ENCODE measurements at places on chromosomes 16 and 17.
A peak's percentile ranks its signal among the peaks of the same experiment; 100 is the strongest.

- DNase-seq: no peak
Measured at GRCh38 chr17:78223061-78223460, 8.4 kb upstream of the TMEM235 start.

DNA sequence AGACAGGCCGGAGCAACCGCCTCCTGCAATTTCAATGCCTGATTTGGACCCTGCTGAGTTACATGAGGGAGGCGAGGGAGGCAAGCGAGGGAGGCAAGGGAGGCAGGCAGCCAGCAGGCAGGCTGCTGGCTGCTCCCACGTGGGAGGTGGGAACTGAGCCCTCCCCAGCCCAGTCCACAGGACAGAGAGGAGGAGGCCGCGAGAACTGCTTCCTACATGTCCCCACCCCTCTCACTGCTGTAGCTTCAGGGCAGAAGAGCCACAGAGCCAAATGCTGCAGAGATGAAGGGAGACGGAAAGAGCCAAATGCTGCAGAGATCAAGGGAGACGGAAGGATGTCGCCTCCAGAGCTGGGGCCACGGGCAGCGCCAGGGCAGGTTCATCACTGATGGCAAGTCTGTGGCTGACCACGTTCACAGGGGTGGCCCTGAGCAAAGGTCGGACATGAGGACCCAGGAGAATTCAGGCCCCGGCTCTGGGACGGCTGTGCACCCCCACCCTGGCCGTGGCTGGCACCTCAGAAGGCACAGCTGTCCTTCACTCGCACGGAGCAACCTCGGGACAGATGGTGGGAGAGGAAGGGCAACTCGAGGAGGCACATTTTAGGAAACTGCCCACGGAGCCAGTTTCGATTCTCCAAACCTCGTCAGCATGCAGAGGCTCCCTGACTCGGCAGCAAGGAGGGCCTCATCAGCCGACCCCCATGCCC is 21.5 kb downstream of the RPH3AL start:
- peak; percentile 89 for DNase-seq

DNA sequence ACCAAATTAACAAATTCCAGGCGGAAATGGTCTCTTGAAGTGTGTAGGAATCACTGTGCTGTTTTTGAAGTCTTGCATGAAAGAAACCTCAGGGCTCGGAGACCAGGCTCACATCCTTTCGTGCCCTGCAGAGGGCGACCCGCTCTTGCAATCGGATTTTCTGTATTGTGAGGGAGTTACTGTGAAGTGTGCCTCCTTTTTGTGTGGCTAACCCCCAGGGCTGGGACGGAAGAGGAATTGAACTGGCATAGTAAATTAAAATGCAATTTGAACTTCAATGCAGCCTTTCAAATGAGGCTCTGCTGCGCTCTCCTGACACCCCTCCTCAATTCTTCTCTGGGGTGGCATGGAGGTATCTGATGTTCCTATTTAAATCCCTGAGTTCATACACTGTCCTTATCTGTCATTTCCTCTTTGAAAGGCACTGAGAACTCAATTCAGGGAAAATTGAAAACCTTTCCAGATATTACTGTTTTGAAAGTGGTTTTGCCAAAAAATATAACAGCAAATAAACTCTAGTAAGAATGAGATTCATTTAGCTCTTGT is 51.5 kb upstream of the MGAT5B start:
- peak; percentile 82 for DNase-seq

DNA sequence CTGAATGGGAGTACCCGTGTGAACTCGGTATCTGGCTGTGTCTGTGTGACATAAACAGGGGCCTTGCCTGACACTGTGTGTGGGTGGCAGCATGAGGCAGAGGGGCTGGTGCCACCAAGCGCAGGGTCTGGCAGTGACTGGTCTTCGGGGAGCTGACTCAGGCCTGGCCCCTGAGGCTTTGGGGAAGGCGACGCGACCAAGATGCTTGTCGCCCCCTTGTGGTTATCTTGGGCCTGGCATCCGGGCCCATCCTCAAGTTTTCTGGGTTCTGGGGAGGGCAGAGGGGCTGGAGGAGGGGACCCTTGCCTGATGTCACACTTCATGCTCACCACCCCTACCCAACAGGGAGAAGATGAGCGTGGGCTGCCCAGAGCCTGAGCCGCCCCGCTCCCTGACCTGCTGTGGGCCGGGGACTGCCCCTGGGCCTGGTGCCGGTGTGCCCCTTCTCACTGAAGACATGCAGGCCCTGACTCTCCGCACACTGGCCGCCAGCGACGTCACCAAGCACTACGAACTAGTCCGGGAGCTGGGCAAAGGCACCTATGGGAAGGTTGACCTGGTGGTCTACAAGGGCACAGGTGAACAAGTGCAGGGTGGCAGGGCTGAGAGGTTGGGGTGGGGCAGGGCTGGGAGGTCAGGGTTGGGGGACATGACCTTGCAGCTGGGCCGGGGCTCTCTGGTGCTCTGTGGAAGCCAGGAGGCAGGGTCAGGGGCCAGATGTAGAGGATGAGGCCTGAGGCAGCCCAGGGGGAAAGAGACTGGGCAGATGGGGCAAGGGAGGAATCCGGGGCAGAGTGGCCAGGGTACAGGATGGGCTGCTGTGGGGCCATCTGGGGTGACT is 24.9 kb downstream of the SBK1 start:
- peak; percentile 74 for DNase-seq

- no peak for DNase-seq
Measured at GRCh38 chr17:81686614-81687013, 2.8 kb downstream of the HGS start.

DNA sequence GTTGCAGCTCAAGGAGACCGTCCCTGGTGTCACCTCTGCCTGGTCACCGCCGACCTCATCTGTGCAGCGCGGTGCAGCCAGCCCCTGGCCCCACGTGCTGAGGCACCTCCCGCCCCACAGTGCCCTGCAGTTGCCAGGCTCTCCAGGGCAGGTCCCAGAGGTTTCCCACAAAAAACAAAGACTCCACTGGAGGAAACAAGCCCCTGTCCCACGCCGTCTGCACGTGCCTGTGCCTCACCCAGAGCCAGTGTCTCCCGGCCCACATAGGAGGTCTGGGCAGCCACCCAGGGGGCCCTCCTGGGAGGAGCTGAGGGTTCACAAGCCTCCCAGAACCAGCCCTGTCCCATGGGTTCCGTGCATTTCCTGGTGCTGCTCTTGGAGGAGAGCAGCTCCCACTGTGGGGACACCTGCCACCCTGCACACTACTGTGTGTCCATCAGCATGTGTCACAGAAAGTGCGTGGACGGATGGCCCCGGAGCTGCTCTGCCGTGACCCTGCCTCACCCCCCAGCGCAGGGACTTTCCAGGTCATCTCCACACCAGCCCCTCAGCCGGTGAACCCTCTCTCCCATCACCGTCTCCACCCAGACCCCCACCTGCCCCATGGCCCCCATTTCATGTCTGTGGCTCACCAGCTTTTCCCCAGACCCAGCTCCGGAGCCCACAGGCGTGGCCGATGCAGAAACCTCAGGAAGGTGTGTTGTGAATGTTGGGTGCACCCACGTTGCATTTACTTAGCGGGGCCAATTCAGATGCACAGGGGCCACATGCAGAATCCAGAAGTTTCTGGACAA is 17.0 kb upstream of the CDH15 start:
- no peak for DNase-seq

DNA sequence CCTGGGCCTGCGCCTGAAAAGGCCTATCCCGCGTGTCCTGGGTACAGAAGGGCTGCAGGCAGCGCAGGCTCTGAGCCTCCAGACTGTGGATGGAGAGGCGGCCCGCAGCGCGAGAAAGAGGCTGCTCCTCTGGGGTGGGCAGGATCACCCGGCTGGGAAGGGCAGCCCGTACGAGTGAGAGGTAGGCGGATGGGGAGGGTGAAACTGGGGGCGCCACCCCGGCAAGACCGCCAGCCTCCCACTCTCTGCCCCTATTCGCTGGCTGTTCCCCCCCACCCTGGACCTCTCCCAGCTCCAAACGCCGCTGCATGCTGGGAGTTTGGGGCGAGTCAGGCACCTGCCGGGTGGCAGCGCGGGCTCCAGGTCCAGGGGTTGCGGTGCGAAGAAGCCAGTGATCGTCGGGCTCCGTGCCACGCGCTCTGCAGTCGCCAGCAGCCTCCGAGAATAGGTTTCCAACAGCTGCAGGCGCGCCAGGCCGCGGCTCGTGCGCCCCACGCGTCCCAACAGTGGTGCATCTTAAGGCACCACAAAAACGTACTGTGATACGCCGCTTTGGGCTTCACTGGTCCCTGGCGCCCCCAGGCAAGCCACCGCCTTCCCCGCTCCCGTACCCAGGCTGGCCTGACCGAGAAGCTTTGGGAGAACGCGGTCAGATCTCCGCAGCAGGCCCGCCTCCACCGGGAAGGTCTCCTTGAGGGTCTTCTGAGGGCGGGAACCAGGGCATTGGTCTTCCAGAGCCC is 1.1 kb downstream of the NOXO1 start:
- DNase-seq: peak; percentile 78

- DNase-seq: no peak
Measured at GRCh38 chr16:67775273-67775672, 31.1 kb downstream of the RANBP10 start.

GRCh38 chr16:7372095-7372494 is 39.5 kb downstream of the RBFOX1 start:
- DNase-seq: no peak

- no peak for DNase-seq
Measured at GRCh38 chr16:1159325-1159972, 6.5 kb downstream of the CACNA1H start.

DNA sequence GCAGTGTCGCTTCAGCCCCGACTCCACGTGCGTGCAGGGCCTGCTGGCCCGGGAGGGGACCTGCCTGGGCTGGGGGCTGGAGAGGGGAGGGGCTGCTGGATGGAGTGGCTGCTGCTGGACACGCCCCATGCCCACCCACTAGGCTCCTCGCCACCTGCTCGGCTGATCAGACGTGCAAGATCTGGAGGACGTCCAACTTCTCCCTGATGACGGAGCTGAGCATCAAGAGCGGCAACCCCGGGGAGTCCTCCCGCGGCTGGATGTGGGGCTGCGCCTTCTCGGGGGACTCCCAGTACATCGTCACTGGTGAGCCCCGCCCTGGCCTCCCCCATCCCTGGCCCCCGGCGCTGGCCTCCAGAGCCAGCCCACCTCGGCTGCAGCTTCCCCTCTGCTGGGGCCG is 2.4 kb downstream of the BRICD5 start:
- DNase-seq: no peak

GRCh38 chr17:10870336-10871050 is 32.6 kb upstream of the PIRT start:
- no peak for DNase-seq

DNA sequence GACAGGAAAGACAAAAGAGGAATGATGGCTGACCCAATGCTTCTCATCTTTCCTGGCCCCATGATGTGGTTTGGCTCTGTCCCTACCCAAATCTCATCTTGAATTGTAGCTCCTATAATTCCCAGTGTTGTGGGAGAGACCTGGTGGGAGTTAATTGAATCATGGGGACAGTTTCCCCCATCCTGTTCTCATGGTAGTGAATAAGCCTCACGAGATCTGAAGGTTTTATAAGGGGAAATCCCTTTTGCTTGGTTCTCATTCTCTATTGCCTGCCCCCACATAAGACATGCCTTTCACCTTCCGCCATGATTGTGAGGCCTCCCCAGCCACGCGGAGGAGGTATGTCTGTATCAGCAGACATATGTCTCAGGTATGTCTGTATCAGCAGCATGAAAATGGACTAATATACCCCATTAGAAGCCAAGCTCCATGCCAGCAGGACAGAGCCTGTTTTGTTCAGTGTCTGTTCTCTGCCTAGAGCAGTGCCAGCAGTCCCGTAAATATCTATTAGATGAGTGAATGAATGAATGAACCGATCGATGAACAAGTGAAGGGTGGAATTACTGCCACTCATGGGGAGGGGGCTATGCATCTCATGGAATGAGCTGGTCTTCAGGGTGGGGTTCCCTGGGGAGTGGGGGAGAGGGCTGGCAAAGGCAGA is 304.4 kb downstream of the SOX9 start:
- DNase-seq: no peak

GRCh38 chr17:49547566-49547965 is 28.1 kb upstream of the NXPH3 start:
- no peak for DNase-seq

DNA sequence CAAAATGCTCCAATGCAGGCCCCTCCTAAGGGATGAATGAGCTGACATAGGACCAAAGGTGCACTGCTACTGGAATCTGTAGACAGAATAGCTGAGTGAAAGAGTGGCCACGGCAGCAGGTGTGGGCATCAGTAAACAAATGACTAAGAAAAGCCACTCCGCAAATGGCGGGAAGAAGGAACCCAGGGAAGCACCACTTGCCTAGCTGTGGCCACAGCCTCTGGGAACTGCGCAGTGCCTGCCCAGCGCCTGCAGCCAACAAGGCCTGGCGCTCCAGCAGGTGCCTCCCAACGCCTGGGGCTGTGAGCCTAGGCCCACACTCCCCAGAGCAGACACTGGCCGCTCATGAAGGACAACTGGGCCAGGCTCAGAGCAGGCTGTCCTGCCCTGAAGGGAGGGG is 11.8 kb downstream of the PEMT start:
- no peak for DNase-seq

- peak; percentile 39 for DNase-seq
Measured at GRCh38 chr17:72618001-72618509, 474.4 kb downstream of the SLC39A11 start.

GRCh38 chr17:2416010-2416734 is 15.3 kb upstream of the MNT start:
- peak; percentile 68 for DNase-seq

GRCh38 chr17:81340607-81341515 is 45.8 kb upstream of the SLC38A10 start:
- DNase-seq: no peak

DNA sequence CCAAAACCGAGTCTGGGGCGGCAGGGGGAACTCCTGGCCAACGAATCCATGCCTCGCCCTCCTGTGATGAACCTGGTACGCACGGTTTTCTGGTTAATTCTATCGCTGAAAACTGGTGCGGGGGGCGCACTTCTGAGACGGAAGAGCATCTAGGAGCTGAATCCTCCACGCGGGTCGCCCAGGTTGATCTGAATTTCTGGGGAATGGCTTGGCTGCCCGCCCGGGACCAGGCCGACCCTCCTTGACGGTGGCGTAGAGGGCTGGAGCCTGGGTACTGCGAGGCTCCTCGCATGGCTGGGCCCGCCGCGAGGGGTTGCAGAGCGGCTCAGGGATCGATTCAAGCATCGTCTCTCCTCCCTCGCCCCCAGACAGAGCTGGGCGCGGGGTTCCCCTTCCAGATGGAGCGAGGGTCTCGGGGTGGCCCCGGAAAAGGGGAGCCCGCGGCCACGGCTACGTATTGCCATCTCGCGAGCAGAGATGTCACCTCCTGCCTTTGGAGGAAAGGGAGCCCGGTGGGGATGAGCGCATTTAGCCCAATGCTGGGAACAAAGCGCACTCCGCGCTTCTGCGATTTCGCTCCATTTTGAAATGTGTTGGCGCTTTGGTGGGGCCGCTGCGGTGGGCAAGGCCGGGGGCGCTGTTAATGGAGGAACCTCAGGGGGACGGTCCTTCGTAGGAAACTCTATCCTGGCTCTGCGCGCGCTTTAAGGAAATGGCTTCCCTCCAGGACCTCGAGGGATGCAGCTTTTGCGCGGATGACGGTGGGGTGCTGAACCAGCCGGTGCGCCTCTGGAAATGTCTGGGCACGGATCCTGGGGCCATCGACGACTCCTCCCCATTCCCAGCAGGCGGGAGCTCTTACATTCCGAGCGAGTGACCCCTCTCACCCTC is 2.7 kb downstream of the MAPT start:
- DNase-seq: no peak

- no peak for DNase-seq
Measured at GRCh38 chr17:83064021-83064731, 15.2 kb upstream of the METRNL start.

- peak; percentile 3 for DNase-seq
Measured at GRCh38 chr17:9389111-9389527, 186.5 kb downstream of the STX8 start.
